Effector memory CD4-positive, alpha-beta T cell (primary cell): ENCODE measurements at places on chromosomes 5 and 9.

DNA sequence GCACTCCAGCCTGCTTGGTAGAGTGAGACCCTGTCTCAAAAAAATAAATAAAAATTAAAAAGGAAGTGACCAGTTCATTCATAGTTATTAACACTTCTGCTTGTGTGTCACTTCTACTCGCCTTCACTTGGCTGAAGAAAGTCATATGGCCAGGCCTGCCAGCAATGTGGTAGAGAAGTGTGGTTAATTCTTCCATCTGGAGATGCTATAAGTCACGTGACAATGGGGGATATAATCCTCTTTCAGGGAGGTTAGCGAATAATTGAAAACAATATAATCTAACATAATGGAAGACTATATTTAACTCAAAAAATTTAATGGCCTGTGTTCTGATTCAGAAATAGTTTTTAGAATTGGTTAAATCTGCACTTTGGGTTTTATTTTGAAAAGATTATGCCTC, 305.6 kb downstream of the DOCK8 start:
- DNase-seq, result no peak

DNA sequence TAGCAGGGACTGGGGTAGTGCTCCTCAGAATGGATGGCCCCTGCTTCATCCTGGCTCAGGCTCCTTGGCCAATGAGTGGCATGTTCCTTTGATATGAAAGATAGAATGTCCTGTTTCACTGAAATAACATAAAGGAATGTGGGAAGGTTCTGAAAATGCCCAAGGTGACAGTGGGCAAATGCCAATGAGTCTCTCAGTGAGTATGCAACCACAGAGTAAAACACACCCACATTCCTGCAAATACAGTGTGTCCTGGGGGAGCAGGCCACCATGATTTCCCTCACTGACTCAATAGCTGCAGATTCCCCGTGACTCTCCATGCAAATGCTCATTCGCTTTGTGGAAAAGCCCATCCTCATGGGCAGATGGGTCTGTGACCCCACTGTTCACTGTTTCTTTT, 36.4 kb downstream of the ZNF366 start:
- DNase-seq, result no peak

GRCh38 chr5:123651234-123651633, 139.3 kb downstream of the CSNK1G3 start:
- DNase-seq, result no peak

DNA sequence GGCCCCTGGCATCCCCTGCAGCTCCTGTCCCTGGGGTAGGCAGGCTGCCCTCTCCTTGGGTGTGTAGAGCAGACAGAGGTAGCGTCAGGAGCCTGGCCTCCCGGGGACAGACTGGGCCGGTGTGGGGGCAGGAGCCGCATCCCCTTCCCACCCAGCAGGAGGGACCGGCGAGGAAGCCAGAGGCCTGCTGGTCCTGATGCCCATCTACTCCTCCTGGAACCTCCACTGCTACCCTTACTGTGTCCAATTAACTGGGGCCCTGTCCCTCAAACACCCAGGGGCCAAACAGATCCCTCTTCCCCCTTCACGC, 15.6 kb downstream of the RALGDS start:
- no peak for DNase-seq

GRCh38 chr9:118832371-118832770, 536.9 kb downstream of the BRINP1 start:
- DNase-seq, result no peak

GRCh38 chr5:6159832-6160430, 218.4 kb downstream of the MED10 start:
- DNase-seq, result no peak

- no peak for DNase-seq
Measured at GRCh38 chr9:127303830-127304229, 39.3 kb downstream of the GARNL3 start.
